IPS-NIHi11 (cell line): ENCODE measurements at places on chromosomes 5 and 9.

GRCh38 chr5:124365361-124365801 lies 381.1 kb downstream of the ZNF608 start:
- no peak for DNase-seq

DNA sequence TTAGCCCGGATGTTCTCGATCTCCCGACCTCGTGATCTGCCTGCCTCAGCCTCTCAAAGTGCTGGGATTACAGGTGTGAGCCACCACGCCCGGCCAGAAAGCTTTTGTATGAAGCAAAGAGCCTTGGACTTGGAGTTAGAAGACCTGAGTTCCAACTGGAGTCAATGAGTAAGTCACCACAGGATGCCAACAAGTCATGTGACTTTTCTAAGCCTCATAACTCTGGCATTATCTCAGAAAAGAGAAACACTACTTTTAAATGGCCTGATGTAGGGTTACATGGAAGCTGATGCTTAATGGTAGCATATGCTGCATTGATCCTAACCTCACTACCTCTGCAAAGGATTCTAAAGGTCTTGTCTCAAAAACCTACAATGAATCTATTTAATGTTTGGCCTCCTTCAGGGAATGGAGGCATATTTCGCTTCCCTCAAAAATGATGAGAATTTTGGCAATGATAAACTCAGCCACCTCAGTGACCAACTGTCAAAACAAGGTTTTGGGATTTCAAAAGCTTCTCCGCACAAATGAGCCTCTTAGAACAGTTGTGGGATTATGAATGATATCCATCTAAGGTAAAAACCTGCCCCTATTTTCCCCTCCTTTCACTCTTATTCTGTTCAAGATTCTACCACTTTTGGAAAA lies 236.8 kb downstream of the ACTL7B start:
- no peak for DNase-seq

DNA sequence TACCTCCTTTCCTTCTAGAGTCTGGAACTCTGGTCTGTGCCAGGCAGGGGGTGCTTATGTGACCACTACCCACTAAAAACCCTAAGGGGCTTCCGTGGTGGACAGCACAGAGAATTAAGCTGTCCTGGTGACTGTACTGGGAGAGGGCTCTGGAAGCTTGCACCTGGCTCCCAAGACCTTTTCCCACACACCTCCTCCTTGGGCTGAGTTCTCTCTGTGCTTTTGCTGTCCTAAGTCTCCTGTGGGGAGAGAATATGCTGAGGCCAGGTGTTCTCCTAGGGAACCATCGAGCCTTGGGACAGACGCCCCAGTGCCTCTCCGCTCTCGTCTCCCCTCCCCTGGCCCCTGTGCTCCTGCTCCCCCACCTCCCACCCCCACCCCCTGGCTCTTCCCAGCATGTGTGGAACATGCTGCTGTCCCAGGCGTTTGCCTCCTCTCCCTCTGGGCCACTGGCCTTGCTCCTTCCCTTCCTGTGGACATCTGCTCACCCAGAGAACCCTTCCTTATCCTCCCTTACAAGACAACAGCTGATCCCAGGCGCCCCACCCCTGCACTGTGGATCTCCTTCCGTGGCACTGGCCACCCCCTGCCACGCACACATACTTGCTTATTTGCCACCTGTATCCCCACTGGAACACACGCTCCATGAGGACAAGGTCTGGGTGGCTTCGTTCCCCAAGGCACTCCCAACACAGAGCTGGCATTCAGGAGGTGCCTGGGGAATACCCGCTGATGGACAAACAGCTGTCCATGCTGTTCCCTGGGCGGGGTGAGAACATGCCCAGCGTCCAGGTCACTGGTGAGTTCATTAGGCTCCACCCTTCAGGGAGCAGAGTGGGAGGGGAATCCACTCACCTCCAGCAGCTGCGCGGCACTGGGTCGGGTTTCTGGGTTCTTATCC lies 83.0 kb downstream of the STK10 start:
- no peak for DNase-seq

- no peak for DNase-seq
Measured at GRCh38 chr9:137458194-137459151, 661 bp downstream of the NSMF start.

DNA sequence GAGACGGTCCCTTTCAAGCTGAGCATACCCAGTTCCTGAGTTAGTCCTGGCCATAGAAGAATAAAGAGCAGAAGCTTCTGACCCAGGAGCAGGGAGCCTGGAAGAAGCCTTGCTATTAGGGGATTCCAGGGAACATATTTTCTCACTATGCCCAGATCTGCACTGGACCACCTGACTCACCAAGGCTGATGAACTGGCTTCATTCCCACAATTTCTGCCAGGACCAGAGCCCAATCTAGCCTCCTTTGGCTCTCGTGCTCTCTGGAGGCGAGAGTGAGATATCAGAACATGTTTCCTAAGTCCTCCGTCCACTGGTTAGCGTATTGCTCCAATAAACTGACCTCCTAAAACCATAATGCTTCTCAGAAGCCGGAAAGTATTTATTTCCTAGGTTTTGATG lies 9.9 kb downstream of the GABBR2 start:
- no peak for DNase-seq

- no peak for DNase-seq
Measured at GRCh38 chr5:180675036-180675635, 25.7 kb upstream of the FLT4 start.

- no peak for DNase-seq
Measured at GRCh38 chr5:6989230-6989629, 276.0 kb downstream of the TENT4A start.

DNA sequence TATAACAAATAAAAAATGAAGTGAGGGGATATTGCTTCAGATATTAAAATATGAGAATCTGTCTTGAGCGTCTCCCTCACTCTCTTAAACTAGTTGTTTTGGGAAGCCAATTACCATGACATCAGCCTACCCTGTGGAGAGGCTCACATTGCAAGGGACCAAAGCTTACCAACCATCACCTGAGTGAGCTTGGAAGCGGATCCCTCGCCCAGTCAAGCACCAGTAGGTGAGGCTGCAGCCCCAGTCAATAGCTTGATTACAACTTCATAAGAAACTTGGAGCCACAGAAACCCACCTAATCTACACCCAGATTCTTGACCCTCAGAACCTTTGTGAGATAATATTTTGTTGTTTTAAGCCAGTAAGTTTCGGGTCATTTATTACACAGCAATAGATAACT lies 206.2 kb downstream of the CEMIP2 start:
- DNase-seq, result peak; percentile 24

DNA sequence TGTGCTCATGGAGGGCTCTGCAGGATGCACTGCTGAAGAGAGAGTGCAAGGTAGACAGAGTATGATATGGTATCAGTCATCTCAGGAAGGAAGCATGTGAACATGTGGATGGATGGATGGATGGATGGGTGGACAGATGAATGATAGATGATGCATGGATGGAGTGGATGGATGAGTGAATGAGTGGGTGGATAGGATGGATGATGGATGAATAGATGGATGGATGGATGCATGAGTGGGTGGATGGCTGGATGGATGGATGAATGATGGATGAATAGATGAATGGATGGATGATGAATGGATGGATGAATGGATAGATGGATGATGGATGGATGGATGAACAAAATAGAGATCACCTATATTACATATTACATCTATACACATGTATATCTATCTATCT lies 341.3 kb downstream of the DRD1 start:
- no peak for DNase-seq

DNA sequence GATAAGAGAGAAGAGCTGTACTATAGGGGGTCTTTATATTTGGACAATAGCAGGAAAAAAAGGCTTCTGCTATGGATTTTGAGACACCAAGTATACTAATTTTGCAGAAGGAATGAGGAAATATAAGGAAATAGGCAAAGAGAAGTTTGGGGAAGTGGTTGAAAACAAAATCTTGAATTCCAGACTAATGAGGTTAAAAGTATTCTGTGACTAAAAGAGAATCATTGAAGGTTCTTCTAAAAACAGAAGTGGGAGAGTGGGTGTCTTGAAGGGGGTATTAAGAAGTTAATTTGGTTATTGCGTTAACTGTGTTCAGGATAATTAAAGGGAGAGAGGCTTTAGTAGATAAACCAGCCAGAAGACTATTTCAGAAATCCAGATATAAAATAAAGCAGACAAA lies 148.7 kb downstream of the RFK start:
- no peak for DNase-seq

DNA sequence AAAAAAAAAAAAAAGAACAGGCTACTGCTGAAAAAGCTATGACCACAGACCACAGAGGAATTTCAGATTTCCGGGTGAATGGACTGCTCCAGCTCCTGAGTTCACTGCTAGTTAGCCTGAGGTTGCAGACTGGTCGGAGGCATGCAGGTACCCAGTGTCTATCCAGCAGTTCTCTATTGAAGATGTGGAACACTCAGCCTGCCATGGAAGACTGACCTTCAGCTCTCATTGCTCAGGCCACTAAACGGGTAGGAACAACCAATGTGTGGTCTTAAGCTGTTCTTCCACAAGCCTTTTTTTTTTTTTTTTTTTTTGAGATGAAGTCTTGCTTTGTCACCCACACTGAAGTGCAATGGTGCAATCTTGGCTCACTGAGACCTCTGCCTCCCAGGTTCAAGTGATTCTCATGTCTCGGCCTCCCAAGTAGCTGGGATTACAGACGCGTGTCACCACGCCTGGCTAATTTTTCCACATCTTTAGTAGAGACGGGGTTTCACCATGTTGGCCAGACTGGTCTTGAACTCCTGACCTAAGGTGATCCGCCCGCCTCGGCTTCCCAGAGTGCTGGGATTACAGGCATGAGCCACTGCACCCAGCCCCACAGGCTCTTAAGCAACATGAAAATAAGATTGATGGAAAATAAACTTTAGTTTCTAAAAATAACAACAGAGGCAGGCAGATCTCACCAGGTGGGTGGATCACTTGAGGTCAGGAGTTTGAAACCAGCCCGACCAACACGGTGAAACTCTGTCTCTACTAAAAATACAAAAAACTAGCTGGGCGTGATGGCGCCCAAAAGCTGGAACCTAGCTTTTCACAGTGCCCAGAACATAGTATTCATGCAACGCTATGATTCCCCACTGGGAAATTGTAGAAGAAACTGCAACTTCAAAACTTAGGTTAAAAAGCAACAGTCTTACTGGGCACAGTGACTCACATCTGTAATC lies 20.0 kb upstream of the NPM1 start:
- DNase-seq, result no peak

GRCh38 chr5:33850100-33850594 lies 41.6 kb downstream of the ADAMTS12 start:
- peak; percentile 28 for DNase-seq

DNA sequence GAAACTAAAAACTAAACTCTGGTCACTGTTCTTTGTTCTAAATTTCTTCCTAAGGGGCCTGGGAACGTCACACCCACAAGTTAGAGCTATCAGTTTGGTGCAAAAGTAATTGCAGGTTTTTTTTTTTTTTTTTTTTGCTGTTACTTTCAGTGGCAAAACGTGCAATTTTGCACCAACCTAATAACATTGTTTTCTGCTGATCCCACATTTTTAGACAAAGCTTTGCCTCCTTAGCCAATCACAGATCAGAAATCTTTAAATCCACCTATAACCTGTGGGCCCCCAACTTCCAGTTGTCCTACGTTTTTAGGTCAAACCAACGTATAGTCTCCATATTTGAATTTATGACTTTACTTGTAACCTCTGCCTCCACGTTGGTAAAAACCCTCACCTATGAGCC lies 11.1 kb upstream of the MED10 start:
- DNase-seq, result no peak

GRCh38 chr9:133881671-133882381 lies 110.3 kb downstream of the VAV2 start:
- no peak for DNase-seq

GRCh38 chr5:72244862-72245371 lies 75.1 kb downstream of the MRPS27 start:
- peak; percentile 31 for DNase-seq

GRCh38 chr5:157248821-157249470 lies 17.0 kb upstream of the CYFIP2 start:
- DNase-seq, result no peak

GRCh38 chr5:7991125-7991821 lies 122.3 kb downstream of the MTRR start:
- peak; percentile 29 for DNase-seq

DNA sequence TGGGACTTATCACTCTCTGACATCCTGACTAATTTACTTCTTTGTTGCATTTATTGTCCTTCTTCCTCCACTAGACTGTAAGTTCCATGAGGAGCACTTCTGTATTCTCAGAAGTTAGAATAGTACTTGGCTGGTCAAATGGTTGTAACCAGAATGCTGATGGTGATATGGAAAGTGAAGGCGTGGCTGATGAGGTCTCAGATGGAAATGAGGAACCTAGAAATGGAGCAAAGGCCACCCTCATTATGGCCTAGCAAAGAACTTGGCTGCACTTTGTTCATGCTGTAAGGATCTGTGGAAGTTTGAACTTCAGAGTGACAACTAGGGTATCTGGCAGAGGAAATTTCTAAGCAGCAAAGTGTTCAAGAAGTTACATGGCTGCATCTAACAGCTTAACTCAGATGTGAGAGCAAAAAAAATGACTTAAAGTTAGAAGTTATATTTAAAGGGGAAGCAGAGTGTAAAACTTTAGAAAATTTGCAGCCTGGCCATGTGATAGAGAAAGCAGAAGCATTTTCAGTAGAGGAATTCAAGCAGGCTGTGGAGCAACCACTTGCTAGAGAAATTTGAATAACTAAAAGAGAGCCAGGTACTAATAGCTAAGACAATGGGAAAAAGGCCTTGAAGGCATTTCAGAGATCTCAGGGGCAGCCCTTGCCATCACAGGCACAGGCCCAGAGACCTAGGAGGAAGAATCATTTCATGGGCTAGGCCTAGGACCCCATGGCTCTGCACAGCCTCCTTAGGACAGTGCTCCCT lies 14.9 kb upstream of the SLC22A5 start:
- DNase-seq, result no peak

DNA sequence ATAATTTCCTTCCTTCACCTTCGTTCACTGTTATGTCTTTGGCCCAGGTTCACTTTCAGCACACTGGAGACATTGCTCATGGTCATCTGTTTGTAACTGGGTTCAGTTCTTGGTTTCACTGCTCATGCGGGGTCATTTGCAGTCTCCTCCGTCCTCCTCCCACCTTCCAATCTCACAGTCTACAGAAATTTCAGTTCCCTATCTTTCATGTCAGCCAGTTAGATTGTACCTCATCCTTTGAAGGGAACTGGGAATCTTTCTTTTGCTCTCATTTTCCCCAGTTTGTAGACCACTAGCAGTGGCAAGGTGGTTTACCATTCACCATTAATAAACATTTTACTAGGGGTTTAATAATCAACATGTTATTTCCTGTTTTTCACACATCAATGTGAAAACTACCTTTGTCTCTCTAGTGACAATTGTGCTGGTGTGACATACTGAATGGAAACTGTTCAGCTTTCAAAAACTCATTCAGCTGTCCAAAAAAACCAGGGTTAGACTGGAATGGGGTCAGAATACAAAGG lies 100.9 kb upstream of the IL6ST start:
- no peak for DNase-seq

DNA sequence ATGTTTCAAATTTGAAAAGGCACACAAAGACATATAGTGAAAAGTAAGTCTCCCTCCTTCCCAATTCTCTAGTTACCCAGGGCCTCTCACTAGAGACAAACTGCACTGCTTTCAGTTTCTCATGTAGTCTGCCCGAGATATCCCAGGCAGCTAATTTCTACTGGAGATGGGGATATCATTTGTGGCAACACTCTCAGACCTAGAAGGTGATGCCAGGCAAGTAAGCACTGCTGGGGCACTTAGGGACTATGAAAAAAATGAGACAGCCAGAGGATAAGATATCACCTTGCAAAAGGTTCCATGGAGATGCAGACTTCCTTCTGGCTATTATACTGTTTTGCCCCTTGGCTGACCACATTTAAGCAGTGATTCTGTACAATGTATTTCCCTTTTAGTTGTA lies 12.6 kb downstream of the SIL1 start:
- no peak for DNase-seq

GRCh38 chr5:77936365-77936693 lies 160.2 kb upstream of the TBCA start:
- DNase-seq, result no peak

- DNase-seq, result no peak
Measured at GRCh38 chr5:24899180-24899579, 254.4 kb upstream of the CDH10 start.
